ENCODE measurements at places on chromosomes 5 and 9.

DNA sequence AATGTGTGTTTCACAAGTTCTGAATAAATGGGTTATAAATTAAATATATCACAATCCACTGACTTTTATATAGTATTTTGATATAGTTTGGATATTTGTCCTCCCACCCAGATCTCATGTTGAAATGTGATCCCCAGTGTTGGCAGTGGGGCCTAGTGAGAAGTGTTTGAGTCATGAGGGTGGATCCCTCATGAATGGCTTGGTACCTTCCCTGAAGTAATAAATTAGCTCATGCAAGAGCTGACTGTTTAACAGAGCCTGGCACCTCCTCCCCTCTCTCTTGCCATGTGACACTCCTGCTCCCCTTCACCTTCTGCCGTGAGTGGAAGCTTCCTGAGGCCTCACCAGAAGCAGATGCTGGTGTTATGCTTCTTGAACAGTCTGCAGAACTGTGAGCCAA is 127.9 kb upstream of the PALM2AKAP2 start:
- DNase-seq: no peak

DNA sequence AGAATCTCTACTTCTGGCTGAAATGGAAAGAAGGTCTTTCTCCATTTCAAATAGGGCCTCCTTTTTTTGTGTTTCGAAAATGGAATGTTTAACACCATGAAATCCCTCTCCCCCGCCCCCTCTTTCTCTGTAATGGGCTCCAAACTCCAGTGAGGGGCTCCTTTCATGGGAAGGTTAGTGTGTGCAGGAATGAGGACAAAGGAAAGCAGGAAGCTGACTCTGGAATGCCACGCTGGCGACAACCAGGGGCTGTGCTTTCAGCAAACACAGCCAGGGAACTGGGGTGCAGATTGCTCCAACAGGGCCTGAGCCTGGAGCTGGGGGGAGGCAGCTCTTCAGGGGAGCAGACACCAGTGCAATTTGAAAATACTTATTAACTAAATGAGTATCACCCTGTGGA is 82.8 kb downstream of the CRB2 start:
- peak; percentile 49 for DNase-seq

GRCh38 chr9:75053869-75054268 is 25.8 kb upstream of the CARNMT1 start:
- DNase-seq: no peak

DNA sequence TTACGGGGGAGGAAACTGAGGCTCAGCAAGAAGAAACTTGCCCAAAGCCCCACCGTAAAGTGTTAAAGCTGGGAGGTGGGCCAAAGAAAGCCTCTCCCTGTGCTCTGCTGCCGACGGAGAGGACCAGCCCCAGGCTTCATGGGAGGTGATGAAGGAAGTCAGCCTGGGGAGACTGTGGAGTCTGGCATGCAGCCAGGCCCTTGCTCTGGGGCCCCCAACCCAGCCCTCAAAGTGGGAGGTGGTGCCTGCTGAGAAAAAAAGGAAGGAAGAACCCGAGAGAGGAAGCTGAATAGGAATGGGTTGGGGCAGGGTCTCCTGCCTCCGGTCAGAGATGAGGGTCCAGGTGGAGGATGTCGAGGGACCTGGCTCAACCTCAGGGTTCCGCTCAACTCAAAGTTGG is 3.8 kb downstream of the RNF44 start:
- DNase-seq: no peak

DNA sequence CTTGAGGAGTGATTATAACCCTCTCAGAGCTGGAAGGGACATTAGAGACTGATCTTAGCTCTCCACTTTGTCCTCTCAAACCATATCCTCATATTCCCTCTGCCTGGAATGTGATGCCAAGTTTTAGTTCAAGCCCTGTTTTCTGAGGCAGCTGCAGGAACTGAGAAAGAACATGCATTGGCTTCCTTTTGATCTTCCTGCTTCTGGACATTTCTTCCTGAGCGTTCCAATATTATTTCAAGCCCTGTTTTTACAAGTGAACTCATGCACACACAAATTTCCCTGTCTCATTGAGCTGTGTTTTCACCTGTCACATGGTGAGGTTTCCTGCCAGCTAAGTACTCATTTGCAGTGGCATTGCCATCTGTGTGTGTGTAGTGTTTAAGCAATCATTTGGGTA is 17.0 kb downstream of the FOCAD start:
- no peak for DNase-seq

DNA sequence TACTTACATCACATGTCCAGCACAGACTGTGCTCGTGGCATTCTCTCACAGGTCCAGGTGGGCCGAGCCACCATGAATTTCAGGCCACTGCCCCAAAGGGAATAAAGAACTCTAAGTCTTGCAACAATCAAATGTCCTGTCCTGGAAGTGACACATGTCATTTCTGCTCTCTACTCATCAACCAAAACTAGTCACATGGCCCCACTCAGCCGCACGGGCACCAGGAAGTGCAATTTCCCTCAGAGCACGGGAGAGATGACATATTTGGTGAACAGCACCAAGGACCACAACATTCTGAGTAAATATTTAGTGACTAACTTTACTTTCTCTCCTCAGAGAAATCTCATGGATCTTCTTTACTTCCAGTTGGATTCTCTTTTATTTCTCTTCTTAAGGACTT is 131.1 kb upstream of the TUT7 start:
- DNase-seq: no peak

GRCh38 chr5:35438288-35438687 is 179.4 kb upstream of the SPEF2 start:
- DNase-seq: no peak

GRCh38 chr5:18281947-18282581 is 647.8 kb downstream of the TAF11L14 start:
- DNase-seq: no peak

- no peak for DNase-seq
Measured at GRCh38 chr9:76759732-76760131, 4.5 kb upstream of the PCA3 start.

GRCh38 chr5:151058891-151059489 is 21.8 kb downstream of the TNIP1 start:
- no peak for DNase-seq

DNA sequence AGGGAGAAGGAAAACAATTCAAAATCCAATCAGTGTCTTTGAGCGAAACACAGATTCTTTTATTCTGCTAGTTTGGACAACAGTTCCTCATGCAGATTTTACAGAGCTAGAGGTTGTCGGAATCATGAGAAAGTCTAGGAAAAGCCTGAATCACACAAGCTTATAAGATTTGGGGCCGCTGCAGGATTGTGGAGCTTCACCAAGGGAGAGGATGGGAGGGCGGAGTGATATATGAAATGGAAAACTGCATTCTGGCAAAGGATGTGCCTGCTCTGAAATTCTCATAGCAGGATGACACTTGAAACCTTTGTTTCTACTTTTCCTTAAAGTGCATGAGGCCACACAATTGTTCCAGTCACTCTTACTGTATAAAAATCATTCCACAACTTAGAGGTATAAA is 134.3 kb downstream of the OR2K2 start:
- DNase-seq: no peak

- no peak for DNase-seq
Measured at GRCh38 chr9:91162784-91163443, 198.8 kb downstream of the AUH start.

GRCh38 chr9:132026932-132027585 is 52.6 kb downstream of the MED27 start:
- DNase-seq: peak; percentile 41

DNA sequence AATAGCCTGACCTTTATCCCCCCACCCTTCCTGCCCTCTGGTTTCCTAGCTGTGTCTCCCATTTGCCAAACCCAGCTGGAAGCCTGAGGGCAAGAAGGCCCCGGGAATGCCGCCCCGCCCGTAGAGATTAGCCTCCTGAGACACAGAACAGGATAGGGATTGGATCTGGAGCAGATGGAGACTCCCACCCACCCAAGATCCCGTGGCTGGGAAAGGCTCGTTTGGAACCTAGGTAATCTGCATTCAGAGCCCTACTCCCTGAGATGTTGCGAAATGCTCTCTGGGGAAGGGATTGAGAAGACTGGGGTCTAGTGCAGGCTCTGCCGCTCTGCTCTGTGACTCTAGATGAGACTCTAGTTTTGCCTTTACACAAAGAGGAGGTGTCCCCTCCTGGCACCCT is 10.9 kb downstream of the AQP3 start:
- no peak for DNase-seq

GRCh38 chr9:2663461-2664173 is 42.0 kb downstream of the VLDLR start:
- DNase-seq: no peak

DNA sequence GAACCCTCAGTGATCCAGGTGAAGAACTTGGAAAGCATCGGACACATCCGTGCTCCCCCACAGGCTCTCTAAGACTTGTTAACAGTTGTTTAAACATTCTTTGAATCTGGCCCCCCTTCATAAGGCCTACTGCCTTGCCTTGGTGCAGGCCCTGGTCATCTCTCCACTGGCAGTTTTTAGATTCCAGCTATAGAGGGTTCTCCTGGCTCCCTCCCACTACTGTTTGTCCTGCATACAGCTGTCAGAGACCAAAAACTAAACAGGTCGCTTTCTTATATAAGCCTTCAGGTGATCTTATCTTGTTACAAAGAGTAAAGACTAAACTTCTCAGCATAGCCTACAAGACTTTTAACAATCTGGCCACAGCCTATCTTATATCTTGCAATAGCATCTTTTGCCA is 32.3 kb downstream of the NRG2 start:
- no peak for DNase-seq

- no peak for DNase-seq
Measured at GRCh38 chr5:143362664-143363227, 40.7 kb downstream of the NR3C1 start.

- DNase-seq: no peak
Measured at GRCh38 chr5:114952876-114953275, 216.8 kb downstream of the TRIM36 start.

- DNase-seq: no peak
Measured at GRCh38 chr5:127028822-127029457, 1.4 kb downstream of the MARCHF3 start.

- peak; percentile 27 for DNase-seq
Measured at GRCh38 chr5:109141222-109142200, 268.3 kb downstream of the PJA2 start.

GRCh38 chr9:120424248-120424647 is 155.7 kb downstream of the CDK5RAP2 start:
- no peak for DNase-seq

Measured in H9 (cell line).